ENCODE measurements at places on chromosomes 2 and 18. TPM values are rescaled to one million over a fixed set of nuclear protein-coding genes. Genes with fewer than 3 reads are reported as not detected.

Gene CRYBA2
- 0.26 TPM for polyA plus RNA-seq

Gene CPLX4
- polyA plus RNA-seq = not detected

Gene SLC14A1
- 0.77 TPM for polyA plus RNA-seq

Gene FOXD4L1
- 0.02 TPM for polyA plus RNA-seq

Gene CTLA4
- not detected for polyA plus RNA-seq

Gene NAGK
- polyA plus RNA-seq = 118 TPM

Gene COBLL1
- polyA plus RNA-seq = 56.2 TPM

- DNase-seq = no peak
Measured at GRCh38 chr18:60910534-60910933, 422.7 kb upstream of the CDH20 start.

GRCh38 chr2:238873381-238873801, 25.5 kb downstream of the TWIST2 start:
- no peak for DNase-seq

DNA sequence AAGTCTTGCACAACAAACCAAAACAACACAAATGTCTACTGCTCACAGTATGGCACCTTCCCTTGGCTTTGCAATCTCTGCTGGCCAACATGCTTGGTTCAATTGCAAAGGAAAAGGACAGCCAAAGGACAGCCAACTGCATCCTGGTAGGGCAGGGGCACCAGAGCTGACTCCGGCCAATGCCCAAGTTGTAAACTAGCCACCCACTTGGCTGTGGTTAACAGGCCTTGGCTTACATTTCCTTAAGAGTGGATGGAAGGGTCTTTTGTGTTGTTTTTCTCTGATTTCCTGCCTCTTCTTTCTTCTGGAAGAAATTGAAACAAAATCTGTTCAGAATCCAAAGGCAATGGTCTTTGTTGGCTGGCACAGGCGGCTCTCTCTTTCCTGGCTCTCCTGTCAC, 119.1 kb upstream of the TRIB2 start:
- DNase-seq = no peak

GRCh38 chr2:210503001-210503623, 26.6 kb upstream of the LANCL1 start:
- DNase-seq = no peak

DNA sequence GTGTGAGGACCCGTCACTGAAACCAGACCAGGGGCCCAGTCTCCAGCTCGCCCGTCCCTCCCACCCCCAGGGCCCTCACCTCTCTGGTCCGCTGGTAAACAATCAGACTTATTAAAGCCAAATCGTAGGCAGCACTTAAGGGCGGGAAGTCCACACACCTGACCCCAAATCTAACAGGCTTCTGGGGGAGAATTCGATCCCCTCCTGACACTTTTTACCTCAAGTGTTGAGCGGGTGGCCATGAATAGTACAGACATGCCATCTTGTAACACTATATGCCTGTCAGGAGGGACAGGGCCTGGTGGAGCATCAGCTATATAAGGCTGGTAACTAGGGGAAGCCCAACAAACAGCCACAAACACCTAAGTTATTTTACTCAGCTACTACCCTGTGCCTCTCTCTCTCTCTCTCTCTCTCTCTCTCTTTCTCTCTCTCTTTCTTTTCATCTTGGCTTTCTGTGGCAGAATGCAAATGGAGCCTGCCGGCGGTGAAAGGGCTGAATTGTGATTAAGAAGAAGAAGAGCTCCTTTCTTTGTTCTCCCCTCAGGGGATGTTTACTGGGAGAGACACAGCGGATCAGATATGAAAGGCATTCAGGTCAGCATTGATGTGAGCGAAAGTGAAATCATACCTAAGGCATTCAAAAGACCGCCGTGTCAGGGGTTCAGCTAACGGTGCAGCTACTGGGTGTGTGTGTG, 9.5 kb downstream of the ZEB2 start:
- DNase-seq = no peak

DNA sequence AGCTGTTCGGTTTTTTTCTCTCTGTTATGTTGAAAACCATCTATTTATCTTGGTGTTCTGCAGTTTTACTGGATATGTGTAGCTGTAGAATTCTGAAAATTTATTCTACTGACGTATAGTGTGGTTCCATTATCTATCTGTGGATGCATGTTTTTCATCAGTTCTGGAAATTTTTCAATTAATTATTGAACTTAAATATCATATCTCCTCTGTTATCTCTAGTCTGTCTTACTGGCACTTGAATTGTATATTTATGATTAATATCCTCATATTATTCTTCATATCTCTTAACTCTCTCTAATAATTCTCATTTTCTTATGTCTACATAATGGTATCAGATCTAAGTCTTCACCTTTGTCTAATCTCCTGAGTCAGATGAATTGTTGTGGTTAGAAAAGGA, 501.7 kb downstream of the STK39 start:
- no peak for DNase-seq

DNA sequence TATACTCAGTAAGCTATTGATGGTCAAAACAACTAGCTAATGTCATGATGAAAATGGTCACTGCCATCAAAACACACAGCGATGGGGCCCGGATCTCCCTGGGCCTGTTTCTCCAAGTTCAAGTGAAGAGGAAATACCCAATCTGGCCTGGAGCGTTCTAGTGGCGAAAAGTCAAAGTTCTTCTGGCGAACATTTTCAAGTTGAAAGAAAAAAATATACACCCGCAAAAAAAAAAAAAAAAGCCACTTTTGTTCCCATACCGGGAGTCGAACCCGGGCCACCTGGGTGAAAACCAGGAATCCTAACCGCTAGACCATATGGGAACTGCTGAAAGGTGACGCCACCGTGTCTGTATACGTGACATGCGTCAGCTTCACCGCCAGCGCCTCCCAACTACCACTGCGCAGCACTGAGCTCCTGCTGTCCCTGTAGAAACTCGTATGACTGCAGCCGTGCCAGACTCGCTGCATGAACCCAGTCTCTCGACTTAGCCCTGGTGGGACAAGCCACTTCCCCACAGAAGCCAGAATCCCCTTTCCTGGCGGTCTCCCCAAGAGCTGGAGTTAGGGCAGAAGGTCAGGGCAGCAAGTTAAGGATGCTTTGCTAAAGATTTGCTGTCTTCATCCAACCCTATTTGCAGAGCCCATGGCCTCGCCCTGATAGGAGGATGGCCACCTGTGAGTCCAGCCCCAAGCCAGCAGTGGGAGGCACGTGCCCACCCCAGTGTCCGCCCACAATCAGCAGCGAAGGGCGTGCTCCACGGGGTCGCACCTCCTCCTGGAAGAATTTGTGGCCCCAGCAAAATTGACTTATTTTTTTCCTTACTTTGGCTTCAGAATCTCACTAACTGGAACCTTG, 5.6 kb upstream of the IMP4 start:
- no peak for DNase-seq

DNA sequence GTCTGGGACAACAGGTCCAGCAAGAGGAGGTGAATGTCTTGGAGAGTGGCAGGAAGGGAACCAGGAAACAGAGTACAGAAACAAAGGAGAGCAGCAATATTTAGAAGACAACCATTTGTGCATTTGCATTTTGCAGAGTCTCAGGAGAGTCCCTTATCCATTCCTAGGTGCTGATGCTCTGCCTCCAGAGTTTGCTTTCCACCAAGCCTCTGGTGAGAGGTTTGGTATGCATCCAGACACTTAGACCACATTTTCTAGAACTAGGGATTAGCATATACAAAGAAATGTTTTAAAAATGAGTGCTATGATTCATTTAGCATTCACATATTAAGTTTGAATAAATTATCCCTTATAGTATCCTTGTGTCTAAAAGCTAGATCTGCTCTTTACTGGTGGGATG, 18.5 kb upstream of the LRATD1 start:
- no peak for DNase-seq

DNA sequence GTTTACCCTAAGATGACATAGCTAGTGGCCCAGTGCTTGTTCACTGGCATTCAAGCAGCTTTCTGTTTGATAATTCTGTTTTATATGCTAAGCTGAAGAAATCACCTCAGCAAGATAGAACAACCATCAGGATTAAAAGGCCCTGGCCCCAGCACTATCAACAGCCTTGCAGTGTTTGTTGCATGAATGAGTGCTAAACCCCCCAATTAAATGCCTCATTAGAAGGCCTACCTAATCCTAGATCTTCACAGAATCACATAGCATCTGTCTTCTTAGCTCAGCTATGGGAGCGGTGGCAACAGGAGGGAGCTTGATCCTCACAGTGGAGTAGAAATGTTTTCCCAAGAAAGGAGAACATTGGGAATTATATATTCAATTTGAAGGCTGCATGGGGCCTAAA, 194.1 kb upstream of the HNMT start:
- no peak for DNase-seq

DNA sequence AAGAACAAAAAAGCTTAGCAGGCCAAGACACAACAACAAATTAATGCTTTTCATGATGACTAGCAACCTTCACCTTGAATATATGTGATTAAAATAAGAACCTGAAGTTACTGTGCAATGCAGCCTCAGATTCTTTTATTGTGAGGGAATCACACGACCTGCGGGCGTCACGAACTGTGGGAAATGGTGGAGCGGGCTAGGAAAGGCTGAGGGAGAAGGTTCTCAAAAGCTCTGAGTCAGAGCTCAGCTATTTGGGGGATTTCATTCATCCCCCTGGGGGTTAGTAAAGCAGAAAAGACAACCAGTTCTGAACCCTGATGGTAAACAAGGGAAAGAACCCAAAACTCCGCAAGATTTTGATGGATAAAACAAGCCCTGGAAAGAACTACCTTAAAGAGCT, 89.3 kb upstream of the NCKAP5 start:
- DNase-seq = no peak

DNA sequence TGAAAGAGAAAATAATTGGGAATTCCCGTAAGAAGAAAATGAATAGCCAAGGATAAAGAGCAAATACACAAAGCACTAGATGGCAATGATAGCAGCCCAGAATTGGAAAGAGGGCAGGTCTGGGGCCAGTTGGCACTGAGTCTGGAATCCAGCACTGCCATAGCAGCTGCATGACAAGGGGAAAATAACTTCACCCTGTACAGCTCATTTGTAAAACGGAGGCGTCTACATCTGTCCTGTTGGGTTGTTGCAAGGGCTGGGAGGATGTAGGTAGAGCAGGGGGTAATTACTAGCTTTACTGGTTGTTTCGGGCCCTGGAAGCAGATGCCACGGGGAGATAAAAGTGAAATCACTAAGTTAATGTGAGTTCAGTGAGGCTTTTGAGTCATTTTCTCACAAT, 110.0 kb upstream of the RASGRP3 start:
- no peak for DNase-seq

DNA sequence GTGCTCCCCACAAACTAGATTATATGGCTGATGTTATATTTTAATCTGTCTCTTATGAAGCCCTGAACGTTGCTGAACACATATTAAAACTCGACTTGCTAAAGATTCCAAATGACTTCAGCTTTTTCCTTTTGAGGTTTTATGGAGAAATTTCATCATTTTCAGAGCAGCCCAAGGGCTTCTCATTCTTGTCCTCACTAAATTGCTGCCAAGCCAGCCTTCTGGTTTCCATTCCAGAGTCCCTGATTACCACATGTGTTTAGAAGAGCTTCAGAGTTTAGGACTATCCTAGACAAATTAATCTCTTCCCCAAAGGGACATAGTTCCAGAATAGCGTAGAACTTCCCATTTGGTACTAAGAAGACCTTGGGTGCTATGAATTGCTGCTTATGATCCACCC, 77.8 kb upstream of the CCDC195 start:
- peak; percentile 89 for DNase-seq

DNA sequence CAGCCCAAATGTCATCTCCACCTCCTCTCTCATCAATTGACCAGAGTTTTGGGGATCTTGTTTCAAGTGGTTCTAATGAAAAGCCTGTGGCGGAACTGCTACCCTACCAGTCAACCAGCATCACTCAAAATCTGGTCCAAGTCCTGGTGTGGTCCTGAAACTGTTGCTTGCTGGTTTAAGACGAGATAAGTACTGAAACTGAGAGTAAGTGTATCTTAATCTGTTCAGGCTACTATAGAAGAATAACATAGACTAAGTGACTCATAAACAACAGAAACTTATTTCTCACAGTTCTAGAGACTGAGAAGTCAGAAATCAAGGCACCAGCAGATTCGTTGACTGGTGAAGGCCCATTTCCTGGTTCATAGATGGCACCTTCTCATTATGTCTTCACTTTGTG, 879 bp upstream of the GALNT5 start:
- no peak for DNase-seq

- DNase-seq = no peak
Measured at GRCh38 chr2:112255875-112256274, 1.0 kb upstream of the ZC3H8 start.

DNA sequence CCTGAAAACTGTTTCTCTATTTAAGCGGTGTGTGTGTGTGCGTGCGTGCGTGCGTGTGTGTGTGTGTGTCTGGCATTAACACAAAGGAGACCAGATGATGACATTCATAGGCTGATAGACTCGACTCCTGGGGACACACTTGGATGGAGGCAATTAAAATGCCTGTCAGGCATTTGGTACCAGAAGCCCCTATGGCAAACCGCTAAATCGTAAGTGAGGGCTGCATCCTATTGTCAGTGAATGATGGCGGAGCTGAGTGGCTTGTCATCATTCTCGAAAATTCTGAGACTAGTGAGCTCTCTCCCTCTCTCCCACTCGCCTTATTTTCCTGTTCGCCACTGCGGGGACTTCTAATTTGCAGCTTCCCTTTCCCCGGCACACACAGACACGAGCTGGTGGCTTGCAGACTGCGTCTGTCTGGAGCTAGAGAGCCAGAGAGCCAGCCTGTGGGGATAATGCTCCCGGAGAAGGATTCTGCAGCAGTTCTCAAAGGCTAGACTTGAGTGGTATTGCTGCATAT, 155.4 kb downstream of the MAP2 start:
- no peak for DNase-seq

All from BJ (cell line).